Omental fat pad (tissue), 4 donors: ENCODE measurements at places on chromosomes 6 and 20.

DNA sequence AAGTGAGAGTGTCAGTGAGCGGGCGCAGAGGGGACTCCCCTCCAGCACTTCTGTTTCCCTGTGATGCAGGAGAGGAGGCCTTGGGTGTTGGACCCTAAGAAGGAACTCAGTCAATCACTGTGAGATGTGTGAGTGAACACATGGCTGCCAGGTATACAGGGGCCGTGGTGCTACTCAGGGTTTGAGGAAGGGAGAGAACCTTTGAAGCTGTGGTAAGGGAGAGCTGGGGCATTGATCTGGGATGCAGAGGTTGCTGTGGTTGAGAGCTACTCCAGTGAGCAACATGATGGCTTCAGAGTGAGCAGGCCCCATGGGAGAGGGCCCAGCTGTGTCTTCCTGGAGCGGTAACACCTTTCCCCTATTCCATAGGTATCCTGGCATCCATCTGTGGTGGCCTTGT is 99.2 kb downstream of the SLC22A3 start:
- DNase-seq = no peak

GRCh38 chr20:44209686-44210405 is 725 bp downstream of the OSER1 start:
- no peak for DNase-seq

- DNase-seq = no peak
Observed at GRCh38 chr6:98949589-98949988, 1.8 kb upstream of the FBXL4 start.

GRCh38 chr6:95685822-95686221 is 108.5 kb downstream of the MANEA start:
- DNase-seq = no peak

- DNase-seq = no peak
Observed at GRCh38 chr6:80939898-80940297, 812.6 kb downstream of the TENT5A start.

- DNase-seq = no peak
Observed at GRCh38 chr6:29647927-29648642, 8.8 kb upstream of the MOG start.

GRCh38 chr6:155894758-155895157 is 439.1 kb upstream of the NOX3 start:
- DNase-seq = no peak

DNA sequence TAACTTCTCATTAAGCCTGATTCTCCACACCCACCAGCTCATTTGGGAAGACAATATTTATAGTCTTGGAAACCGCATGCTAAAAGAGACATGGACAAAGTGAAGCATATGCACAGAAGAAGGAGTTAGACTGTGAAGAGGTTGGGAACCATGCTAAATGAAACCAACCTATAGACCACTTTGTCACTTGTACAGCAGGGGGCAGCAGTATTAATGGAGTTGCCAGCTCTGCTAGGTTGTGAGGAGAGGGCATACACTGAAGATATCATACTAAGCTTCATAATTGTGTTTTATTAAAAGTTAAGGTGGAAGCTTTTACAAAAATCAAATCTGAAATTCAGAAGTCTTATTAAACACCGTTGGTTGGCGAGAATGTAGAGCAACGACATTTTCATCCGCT is 38.3 kb upstream of the HMGCLL1 start:
- DNase-seq = no peak

- peak; percentile 38 for DNase-seq
Observed at GRCh38 chr20:24027229-24027628, 38.6 kb upstream of the GGTLC1 start.

DNA sequence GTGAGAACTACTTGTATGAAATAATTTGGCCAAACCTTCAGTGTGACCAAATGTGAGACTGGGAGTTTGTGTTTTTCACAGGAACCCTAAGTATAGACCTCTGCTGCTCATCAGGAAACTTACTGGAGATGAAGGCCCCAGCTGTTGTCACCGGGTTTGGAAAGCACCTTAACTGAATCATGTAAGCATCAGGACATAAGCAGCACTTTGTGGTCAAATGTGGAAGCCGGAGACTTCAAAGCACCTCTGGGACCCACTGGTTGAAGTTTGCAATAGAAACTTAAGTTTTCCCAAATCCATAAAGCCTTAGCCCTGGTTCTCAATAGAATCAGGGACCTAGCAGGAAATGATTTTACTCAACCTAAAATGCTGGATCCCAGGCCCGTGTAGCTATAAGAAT is 14.3 kb downstream of the TTPAL start:
- DNase-seq = no peak

DNA sequence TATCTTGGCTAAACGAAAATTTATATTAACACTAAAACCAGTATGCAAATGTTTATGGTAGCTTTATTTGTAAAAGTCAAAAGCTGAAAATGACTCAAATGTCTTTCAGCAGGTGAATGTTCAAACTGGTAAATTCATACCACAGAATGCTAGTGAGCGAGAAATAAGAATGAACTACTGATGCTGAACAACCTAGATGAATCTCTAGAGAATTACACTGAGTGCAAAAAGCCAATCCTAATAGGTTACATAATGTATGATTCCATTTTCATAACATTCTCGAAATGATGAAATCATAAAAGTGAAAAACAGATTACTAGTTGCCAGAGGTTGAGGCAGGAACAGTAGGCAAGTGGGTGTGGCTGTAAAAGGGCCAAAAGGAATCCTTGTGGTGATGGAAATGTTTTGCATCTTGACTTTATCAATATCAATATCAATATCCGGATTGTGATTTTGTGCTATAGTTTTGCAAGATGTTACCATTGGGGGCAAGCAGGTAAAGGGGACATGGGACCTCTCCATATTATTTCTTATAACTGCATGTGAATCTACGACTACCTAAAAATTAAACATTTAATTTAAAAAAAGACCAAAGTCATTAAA is 26.1 kb downstream of the ZNF311 start:
- DNase-seq = no peak

GRCh38 chr20:16061351-16061750 is 511.9 kb downstream of the KIF16B start:
- no peak for DNase-seq

- DNase-seq = no peak
Observed at GRCh38 chr6:150302520-150303176, 66.2 kb upstream of the IYD start.

- DNase-seq = no peak
Observed at GRCh38 chr6:89605861-89606260, 32.7 kb downstream of the LYRM2 start.

- no peak for DNase-seq
Observed at GRCh38 chr6:38976801-38977500, 71.6 kb upstream of the GLP1R start.

DNA sequence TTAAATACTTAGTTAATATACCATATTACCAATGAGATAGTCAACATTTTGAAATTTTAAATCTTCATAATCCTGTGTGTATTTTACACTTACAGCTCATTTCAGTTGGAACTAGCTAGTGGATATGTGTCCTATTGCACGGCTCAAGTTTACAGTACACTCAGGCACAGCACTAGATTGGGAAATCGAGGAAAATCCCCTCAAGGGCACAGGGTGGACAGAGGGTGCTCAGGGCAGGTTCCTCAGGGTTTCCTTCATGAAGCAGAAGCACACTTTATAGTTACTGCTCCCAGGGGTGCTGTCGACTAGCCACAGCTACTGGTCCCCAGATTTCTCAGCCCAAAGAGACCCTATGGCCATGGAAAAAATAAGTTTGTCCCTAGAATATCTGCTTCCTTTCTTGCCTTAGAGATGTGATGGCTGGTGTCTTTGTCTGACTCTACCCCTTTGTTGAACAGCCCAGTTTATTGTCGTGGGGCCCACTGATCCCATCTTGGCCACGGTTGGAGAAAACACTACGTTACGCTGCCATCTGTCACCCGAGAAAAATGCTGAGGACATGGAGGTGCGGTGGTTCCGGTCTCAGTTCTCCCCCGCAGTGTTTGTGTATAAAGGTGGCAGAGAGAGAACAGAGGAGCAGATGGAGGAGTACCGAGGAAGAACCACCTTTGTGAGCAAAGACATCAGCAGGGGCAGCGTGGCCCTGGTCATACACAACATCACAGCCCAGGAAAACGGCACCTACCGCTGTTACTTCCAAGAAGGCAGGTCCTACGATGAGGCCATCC is 1.5 kb downstream of the BTN2A1 start:
- no peak for DNase-seq

DNA sequence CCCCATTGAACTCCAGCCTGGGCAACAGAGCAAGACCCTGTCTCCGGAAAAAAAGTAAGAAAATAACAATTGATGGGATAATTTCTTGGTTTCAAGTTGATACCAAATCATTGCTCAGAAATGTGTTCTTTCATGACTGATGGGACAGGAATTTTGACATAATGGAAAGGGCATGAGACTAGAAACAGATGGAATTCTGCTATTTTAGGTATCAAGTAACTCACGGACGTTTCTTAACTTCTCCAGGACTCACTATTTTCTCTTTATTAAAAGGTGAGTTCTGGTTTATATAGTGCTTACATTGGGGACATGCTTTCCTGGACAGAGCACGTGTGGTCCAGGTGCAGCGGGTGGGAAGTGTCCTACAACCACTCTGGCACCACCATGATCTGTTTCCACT is 6.0 kb upstream of the DSP start:
- DNase-seq = no peak

- DNase-seq = no peak
Observed at GRCh38 chr6:149236589-149236988, 80.9 kb upstream of the TAB2 start.

DNA sequence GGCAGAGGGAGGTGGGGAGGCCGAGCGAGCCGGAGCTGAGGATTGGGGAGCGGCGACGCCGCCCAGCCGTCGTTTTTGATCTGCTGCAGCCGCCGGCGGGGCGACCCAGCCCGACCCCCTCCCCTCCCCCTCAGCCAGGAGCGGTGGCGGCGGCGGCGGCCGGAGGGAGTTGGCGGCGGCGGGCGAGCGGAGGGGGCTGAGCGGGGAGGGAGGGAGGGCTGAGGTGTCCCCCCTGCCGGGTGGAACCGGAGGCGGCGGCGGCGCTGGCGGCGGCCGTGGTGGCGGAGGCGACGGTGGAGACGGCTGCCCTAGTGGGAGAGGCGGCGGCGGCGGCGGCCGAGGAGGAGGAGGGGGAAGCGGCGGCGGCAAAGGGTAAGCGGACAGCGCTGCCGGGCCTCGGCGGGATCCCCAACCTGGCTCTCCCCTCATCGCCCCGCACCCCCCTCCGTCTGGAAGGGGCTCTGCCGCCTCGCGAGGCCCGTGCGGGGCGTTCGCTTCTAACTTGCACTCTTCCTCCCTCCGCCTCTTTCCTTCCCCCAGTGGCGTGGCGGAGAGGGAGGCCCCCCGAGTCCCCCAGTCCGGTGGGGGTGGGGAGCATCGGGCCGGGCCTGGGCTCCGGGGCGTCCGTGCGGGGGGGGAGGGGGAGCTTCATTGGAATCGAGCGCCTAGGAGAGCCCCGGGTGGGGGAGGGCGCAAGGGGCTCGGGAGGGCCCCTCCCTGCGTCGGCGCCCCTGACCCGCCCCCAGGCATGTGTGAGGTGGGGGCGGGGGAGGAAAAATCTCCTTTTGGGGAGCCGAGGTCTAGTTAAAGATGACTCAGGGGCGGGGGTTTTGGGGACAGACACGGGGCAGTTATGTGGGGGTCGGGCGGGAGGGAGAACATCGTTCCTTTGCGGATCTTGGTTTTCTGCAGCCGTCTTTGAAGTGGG is at the start of gene TAB2:
TAB2 (plus strand) TSS at position 69 of the 928 bp plus-strand sequence. CDS start 52,286 bp downstream, outside the sequence.
- DNase-seq = no peak

DNA sequence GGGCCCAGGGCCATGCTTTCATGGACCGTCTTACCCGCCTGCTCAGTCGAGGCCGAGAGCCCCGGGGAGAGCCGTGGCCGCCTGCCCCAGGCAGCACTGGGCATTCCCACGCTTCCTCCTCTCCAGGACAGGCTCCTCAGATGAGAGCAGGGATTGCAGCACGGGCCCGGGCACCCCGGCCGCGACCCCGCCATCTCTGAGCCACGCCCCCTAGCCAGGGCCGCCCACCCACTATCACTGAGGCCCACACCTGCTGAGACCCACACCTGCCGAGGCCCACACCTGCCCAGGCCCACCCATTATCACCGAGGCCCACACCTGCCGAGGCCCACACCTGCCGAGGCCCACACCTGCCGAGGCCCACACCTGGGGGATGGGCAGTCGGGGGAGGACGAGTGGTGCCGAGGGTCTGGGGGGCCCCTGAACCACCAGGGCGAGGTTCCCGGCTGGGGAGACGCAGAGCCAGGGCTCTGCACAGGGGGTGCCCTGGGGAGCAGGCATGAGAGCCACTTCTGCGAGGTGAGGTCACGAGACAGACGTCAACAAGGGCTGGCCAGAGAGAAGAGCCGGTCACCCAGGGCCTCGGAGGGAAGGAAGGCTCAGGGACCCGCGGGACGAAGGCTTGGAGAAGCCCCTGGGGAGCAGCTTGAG is 235.6 kb downstream of the ERMARD start:
- no peak for DNase-seq

DNA sequence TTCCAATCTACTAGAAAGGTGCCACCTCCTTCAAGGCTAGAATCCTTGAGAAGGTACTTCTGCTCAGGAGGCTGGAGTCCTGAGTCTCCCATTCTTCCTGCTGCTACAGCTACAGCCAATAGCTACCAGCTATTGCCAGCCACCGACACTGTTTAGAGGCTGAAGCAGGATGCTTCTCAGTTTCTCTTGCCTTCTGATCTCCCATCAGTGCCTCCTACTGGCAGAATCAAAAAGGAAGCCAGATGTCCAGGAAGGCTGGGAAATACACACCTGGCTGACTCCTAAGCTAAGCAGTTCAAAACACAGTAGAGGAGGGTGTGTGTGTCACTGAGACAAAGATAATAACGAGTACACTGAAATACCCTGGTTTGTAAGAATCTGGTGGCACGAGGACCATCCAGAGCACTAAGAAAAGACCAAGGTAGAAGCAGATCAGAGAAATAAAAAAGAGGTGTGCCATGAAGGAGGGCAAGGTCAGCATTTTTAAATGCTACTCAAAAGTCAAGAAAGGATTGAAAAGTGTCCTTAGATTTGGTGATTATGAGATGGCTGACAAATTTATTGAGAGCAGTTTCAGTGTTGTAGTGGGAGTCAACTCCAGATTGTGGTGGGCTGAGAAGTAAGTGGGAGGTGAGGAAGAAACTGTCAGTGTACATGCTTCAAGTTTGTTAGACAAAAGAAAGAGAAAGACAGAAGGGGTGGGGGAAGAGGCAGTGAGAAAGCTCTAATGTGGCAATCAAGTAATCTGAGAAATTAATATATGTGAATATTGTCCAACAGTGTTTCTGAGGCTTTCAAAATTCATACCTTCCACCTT is 2.3 kb upstream of the HLA-DMA start:
- DNase-seq = no peak

DNA sequence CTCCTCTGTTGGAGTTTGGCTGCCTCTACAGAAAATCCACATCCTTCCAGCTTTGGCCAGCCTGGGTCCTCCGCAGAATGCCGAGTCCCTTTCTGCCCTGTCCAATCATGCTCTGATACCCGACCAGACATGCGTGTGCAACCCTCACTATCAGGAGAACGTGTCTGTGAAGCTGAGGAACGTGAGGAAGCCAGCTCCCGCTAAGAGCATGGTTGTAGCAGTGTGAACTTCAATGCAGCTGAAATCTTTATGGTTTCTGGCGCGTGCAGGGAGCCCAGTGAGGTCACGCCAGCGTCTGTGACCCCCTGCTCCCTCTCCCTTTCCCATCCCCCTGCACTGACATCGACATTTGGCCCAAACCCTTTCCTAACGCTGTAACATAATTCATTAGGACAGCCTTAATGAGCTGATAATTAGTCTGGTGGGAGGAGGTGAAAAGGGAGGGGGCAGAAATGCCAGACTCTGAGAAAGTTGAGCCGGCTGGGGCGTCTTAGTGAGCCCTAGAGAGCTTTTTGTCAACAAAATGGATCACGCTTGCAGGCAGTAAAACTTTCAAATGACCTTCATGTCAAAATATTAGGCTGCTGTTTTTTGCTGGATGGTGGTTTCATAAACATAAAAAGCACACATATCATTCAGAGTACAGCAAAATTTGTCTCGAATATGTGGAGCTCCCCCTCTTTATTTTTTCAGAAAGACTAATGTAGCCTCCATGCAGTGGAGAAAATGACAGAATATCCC is 423.3 kb downstream of the QKI start:
- no peak for DNase-seq
